Cardiac fibroblast (primary cell): ENCODE measurements at places on chromosomes 2 and 18.
A peak's percentile ranks its signal among the peaks of the same experiment; 100 is the strongest.

GRCh38 chr18:55139307-55139706 is 180.0 kb upstream of the CCDC68 start:
- no peak for DNase-seq

DNA sequence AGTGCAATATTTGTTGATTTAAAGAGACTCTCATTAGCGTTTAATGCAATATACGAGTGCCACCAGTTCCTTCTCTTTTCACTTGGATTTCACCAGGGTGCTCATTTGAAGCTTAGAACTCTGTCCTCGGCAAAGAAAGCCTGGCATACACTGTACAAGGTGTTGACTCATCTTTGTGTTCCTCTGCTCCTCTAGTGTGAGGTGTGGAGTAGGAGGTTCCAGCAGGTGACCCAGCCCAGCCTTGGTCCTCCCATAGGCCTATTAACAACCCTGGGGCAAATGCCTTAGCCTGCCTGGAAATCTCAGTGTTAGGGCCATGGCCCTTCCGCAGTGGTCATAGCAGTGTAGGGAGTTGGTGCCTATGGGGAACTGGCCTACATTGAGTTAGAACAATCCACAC is 20.1 kb downstream of the BCL2L11 start:
- no peak for DNase-seq

GRCh38 chr2:40448476-40449079 is 3.3 kb downstream of the SLC8A1 start:
- peak; percentile 50 for DNase-seq

GRCh38 chr2:27711804-27712203 is 48.1 kb downstream of the SLC4A1AP start:
- DNase-seq, result no peak

DNA sequence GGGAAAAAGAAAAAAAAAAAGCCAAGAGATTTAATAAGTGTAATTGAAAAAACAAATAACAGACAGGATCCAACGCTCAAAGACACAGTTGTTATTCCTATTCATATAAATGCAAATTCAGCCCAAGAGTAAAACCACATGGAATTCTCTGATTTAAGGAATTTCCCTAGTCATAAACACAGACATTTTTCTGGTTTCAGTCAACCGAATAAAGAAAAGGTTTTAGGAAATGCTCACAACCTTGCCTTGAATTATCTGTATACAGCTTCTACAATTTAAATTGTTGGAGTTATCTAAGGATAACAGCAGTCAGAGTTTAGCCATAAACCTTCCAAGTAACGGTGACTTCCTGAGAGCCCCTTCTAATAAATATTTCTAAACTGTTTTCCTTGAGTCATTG is 122.7 kb downstream of the VWC2L start:
- DNase-seq, result no peak

GRCh38 chr2:177261116-177262060 is 3.1 kb downstream of the NFE2L2 start:
- DNase-seq, result no peak

- DNase-seq, result no peak
Measured at GRCh38 chr2:149627111-149627801, 39.7 kb upstream of the MMADHC start.

DNA sequence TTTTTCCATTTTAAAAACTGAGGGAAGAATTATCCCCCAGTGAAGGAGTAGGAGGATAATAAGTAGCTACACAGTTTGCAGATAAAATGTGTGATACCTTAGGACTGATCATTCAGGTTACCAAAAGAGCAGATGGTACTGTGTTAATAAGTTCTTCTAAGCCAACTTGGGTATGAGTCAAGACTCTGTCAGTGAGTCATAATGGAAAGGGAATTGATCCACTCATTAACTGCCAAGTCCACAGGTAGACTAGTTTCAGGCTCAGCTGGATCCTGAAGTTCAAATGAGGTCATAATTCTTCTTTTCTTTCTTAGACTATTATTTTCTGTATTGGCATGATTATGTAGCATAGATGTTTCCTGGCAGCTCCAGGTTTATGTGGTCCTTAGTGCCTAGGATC is 142.4 kb upstream of the ALPP start:
- no peak for DNase-seq

DNA sequence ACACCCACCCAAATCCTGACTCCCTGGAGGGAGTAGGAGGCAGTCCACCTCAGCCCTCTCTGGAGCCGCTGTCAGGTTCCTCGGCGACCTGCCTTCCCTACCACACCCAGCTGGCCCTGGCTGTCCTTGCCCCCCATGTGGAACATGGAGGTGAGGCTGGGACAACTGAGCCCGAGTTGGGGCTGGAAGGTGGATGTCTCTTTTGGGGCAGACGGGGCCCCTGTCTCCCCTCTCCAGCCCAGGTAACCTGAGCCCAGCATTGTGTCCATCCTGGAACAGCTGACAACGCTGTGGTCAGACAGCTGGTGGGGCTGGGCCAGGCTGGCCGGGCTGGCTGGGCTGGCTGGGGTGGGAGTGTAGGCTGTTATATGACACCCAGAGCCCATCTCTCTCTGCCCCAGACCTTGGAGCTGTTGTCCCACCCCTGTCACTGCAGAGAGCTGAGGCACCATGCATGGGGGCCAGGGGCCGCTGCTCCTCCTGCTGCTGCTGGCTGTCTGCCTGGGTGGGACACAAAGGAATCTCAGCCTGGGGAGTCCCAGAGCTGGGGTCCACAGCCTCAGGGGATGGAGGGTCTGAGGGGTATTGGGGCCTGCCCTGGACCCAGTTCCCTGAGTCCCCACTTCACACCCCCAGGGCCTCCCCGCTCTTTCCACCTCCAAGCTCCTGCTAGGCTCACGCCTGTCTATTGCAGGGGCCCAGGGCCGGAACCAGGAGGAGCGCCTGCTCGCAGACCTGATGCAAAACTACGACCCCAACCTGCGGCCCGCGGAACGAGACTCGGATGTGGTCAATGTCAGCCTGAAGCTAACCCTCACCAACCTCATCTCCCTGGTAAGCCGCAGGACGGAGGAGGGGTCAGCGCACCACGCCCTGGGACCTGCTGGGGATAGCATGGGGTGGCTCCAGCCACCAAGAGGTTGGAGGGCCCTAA is at the start of gene CHRNG:
TSS of gene CHRNG (plus strand) at position 395 of the 934 bp plus-strand sequence. CDS start at position 451, 56 bp downstream.
- DNase-seq, result no peak
